Esophagus mucosa (tissue), 1 donor: ENCODE measurements at places on chromosomes 2 and 18. TPM values are rescaled to one million over a fixed set of nuclear protein-coding genes. Genes with fewer than 3 reads are reported as not detected.
A peak's percentile ranks its signal among the peaks of the same experiment; 100 is the strongest.

ZAP70 gene
- 0.76 TPM for total RNA-seq

SP140L gene
- total RNA-seq = 5.3 TPM

- no peak for ATAC-seq
Measured at GRCh38 chr2:171225302-171225980, 64.7 kb upstream of the TLK1 start.

GRCh38 chr2:222442665-222443064 is 18.3 kb downstream of the SGPP2 start:
- no peak for ATAC-seq

- no peak for ATAC-seq
Measured at GRCh38 chr2:51667679-51668078, 635.7 kb upstream of the NRXN1 start.

DNA sequence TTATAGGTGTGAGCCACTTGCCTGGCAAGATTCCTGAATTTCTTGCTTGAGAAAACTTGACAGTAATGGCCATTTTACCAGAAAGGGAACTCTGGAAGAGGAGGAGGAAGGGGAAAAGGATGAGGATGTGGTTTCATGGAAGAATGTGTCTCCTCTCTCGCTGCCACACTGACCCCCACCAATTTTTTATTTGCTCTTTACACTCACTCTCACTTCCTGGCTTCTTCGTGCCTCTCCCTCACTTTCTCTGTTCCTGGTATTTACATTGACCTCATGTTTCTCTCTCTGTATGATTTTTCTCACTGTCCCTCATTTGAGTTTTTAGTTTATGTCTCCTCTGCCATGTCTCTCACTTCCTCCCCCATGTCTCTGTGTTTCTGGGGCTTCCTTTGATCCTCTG is 134.5 kb upstream of the CAB39 start:
- no peak for ATAC-seq

DNA sequence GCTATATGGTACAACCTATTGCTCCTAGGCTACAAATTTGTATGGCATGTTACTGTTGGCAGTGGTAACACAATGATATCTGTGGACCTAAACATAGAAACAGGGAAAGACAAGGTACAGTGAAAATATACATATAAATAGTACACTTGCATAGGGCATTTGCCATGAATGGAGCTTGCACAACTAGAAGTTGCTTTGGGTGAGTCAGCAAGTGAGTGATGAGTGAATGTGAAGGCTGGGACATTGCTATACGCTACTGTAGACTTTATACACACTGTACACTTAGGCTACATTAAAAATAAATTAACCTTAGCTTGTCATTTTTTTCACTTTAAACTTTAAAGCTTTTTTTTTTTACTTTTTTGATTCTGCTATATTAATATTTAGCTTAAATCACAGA is 500.0 kb upstream of the SETBP1 start:
- ATAC-seq = peak; percentile 83

DNA sequence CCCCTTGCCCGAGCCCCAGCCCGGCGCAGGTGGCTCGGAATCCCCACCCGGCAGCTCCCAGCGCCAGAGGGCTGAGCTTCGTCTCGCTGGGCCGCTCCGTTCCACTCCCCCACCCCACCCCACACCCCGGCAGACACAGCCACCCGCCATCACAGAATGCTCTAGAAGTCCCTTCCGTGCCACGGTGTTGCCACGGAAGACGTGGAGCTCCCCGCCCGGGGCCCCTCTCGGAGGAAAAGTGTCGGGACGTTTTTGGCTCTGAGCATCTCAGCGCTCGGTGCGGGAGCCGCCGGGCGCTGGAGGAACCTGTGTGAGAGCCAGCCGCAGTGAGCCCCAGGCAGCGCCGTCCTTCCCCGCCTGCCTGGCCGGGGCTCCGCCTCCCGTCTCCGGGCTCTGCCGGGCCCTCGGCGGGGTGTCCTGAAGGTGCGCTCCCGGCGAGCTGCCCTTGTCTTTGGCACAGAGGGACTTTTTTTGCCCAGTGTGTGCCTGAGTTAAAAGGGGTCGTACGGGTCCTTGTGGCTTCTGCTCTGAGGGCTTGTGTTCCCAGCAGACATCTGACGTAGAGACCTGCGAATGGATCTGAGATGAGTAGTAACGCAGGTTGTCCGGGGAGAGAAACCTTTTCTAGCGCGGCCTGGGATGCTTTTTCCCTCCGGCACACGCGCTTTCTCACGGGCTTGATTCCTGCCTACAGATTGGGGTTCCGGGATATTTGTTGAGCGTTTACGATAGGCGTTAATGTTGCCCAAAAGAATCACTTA is 1.8 kb downstream of the ZCCHC2 start:
- peak; percentile 36 for ATAC-seq
